ENCODE measurements at places on chromosomes 3 and 15.

DNA sequence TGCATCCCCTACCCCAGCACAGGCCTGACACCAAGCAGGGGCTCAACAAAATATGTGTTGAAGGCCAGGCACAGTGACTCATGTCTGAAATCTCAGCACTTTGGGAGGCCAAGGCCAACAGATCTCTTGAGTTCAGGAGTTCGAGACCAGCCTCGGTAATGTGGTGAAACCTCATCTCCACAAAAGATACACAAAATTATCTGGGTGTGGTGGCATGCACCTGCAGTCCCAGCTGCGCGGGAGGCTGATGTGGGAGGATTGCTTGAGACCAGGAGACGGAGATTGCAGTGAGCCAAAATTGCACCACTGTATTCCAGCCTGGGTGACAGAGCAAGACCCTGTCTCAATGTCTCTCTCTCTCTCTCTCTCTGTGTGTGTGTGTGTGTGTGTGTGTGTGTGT, 30.7 kb upstream of the CYP11A1 start:
- DNase-seq, result no peak

- DNase-seq, result no peak
These were observed 8.0 kb upstream of the COL6A6 start for GRCh38 chr3:130509008-130509407.

GRCh38 chr3:45616158-45616557, 21.6 kb downstream of the LIMD1 start:
- no peak for DNase-seq

- peak; percentile 18 for DNase-seq
These were observed 19.2 kb upstream of the KPNA1 start for GRCh38 chr3:122533931-122534334.

DNA sequence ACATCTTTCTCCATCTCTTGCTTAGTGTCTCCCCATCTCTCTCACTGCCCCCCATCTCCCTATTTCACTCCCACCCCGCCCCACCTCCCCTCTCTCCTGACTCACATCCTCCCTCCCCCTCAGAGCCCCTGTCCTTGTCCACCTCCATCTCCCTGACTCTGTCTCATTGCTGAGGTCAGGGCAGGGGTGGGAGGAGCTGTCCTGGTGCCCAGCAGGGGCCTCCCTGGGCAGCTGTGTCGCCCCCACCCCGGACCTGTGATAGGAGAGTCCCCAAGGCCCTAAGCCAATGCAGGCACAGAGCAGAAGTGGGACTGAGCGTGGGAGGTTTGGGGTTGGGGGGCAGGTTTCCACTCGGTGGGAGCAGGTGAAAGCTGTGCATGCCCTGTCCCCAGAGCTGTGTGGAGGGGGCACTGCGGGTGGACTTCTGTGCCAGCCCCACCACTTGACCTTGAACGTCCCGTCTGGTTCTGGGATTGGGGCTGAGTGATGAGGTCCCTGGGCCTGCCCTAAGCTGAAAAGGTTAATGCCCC, 210.8 kb downstream of the TBC1D2B start:
- no peak for DNase-seq

DNA sequence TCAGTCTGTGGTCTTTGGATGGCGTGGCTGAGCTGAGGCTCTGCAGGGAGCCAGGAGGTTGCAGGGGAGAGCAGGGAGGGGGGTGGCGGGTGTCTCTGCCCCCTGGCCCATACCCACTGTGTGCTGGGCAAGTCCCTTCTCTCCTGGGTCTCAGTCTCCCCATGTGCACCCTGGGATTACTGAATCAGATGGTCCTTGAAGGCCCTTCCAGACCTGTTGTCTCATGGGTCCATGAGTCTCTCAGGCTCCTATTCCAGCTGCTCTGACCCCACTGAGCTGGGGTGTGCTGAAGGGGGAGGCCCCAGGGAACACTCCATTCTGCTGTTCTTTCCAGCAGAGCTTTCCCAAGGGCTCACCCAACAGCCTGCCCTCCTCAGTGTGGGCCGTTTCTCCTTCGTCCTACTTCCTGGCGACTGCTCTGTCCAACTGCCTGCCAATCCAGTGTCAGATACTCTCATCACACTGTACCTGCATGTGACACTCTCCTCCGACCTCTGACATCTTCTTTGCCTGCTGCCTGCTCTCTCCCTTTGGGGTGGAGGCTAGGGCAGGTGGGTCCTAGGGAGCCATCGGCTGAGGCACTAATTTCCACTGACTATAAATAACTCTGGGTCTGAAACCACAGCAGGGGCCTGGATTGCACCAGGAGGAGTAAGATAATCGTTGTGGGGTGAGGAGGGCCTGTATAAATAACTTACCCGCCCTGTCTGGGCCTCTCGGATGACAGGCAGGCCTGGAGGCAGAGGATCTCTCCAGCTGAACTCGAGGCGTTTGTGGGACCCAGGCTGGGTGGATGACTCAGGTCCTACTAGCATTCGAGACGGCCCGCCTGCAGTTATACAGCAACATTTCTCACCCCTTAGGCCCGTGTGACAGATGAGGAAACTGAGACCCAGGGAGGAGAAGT, 67.1 kb downstream of the ATP2B2 start:
- DNase-seq, result no peak

GRCh38 chr3:31250116-31250777, 282.5 kb upstream of the STT3B start:
- no peak for DNase-seq

GRCh38 chr3:59908280-59908679, 858.5 kb upstream of the CFAP20DC start:
- no peak for DNase-seq

DNA sequence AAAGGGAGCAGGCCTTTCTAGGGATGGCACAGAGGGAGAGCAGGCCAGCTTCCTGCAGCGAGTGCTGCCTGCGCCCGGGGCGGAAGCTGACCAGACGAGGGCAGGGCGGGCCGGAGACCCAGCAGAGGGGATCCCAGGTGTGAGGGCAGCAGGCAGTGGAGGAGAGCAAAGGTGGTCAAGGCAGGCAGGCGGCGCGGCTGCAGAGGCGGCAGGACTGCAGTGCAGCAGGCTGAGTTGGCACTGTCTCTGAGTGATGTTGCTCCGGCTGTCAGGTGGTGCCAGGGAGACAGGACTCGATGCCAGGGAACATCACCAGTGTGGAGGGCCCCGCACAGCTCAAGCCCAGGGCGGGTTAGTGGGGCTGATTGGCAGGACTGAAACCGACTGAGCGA, 22.3 kb upstream of the PLXNA1 start:
- DNase-seq, result no peak

GRCh38 chr3:9036404-9037131, 73.3 kb upstream of the RAD18 start:
- DNase-seq, result no peak

DNA sequence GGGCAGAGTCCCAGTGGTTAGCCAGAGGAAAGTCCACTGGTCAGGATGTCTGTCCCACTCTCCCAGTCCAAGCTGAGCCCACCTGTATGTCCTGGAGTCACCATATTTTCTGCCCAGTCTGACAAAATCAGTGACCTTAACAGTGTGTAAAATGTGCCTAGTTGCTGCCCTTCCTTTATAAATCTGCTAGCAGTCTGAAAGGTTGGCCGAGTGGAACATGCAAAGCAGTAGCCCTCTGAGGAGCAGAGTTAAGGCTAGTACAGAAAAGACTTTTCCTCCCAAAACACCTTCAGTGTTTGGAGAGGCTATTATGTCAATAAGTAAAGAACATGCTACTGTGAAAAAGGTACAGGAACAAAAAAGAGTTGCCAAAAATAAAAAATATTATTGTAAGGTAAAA, 15.3 kb downstream of the TTC21A start:
- DNase-seq, result no peak

DNA sequence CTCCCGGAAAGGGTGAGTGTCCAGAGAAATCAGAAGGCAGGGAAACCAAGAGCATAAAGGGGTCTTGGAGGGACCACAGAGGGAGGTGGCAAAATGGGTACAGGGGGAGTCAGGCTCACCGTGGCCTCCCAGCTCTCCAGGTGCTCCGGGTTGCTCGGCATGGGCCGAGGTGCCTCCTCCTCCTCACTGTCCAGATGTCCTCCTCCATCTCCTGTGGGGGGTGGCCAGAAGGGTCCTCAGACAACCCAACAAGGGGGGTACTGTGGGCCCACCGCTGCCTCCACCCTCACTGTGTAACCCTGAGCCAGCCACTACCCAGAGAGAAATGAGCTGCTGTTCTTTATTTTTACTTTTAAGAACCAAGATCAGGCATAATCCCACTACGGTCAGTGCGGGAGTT, 30.4 kb upstream of the OR4F6 start:
- no peak for DNase-seq

GRCh38 chr3:57151021-57151449, 14.1 kb downstream of the IL17RD start:
- DNase-seq, result no peak

- no peak for DNase-seq
These were observed 35.5 kb upstream of the CD47 start for GRCh38 chr3:108126348-108126747.

- DNase-seq, result no peak
These were observed 68.0 kb downstream of the CDC25A start for GRCh38 chr3:48120223-48120622.

DNA sequence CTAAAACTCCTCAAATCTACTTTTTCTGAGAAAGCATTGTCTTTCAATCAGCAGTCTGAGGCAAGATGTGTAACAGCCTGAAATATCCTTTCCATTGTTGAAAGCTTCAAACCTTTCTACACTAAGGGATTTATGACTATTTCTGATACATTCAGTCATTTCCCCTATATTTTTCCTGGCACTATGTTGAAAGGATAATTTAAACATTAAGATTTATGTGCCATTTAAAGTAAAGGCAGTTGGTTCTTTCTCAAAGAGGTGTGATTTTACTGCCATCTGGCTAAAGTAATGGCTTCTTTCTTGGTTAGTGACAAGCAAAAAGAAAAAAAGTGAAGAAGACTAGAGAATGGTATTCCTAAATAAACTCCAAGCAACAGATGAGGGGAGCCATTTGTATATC, 249.6 kb upstream of the COL8A1 start:
- DNase-seq, result no peak

DNA sequence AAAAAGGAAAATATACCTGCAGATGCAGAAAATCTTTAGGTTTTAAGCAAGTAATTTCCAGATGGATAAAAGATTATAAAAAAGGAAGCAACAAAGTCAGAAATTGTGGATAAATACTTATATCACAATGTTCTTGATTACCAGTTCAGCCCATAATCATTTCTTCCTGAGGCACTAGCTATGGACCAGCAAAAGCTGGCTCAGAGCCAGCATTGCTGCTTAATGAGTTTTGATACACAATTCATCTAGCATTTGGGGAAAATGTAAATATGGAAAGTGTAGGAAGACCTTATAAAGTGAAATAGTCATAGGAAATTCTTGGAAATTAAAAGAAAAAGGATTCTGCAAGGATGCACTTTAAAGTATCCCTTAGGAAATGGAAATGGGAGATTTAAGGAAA, 168.3 kb upstream of the GBE1 start:
- no peak for DNase-seq

- no peak for DNase-seq
These were observed 53.8 kb downstream of the CDCP1 start for GRCh38 chr3:45092132-45093031.

DNA sequence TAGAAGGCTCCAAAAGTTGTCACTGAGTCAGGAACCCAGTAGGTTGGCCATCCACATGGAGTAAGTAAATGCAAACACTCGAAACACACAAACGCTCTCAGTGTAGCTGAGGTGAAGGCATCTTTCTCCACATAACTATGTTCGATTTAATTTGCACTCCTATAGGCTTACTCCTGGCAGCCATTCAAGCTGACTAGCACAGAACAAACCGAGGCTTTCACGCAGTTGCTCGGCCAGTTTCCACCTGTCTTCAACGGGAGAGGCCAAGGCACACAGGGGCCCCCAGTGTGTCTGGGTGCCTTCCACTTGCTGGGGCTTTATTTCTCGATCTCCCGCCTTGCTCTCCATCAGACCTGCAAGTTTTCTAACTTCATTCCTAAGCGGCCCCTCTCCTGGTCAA, 18.9 kb downstream of the RGMA start:
- no peak for DNase-seq

GRCh38 chr3:172700936-172701455, 9.9 kb downstream of the NCEH1 start:
- no peak for DNase-seq

- DNase-seq, result no peak
These were observed 66.8 kb downstream of the RPL39L start for GRCh38 chr3:187072511-187072910.

DNA sequence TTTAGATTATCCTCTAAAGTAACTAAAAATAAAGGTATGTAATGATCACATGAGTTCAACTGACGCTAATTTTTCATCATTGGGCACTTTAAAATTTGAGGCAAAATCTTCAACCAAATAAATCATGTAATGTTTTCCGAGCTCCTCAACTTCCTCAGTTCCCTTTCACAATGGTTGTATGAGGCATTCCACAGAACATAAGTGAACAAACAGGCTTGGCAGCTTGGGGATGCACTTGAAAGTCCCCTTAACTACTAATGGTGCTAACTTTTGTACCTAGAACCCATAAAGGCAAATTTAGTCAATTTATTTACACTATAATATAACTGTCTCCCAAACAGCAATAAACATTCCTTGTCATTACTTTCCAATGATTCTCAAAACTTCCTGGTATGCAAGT, 1137.9 kb downstream of the ROBO2 start:
- DNase-seq, result no peak

DNA sequence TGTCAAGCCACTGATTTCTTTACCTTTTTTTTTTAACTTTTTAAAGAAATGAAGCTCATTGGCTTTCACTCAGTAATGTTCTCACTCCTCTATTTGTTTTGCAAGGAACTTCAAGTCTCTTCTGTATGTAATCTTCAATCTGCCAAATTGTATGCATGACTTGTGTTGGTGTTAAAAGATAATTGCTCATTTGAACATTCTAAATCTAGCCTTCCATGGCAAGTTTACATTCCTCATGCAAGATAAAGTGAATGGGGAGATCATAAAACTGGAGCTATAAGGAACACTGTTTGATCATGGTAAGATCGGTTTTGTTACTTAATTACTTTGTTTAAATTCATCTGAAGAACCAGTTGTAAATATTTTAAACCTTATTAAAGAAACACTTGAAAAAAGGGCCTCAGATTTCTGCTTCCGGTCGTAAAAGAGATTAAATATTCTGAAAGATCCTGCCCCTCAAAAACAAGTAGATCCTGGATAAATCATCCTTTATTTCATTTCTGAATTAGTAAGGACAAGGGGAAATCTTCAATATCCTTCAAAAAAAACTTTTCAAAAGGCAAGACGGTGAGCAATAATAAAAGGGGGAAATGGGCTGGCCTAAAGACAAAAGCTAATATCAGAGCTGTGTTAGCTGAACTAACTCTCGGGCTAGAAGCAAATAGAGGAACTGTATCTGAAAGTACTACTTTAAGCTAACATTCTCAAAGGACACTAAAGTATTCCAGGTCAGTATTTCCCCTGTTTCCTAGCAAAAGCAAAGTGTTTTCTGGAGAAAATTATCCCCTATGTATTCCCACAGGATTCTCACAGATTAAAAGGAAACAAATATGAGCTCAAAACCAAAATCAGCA, 107.0 kb upstream of the ATP11B start:
- DNase-seq, result no peak
